ENCODE measurements at places on chromosomes 2 and 18.

DNA sequence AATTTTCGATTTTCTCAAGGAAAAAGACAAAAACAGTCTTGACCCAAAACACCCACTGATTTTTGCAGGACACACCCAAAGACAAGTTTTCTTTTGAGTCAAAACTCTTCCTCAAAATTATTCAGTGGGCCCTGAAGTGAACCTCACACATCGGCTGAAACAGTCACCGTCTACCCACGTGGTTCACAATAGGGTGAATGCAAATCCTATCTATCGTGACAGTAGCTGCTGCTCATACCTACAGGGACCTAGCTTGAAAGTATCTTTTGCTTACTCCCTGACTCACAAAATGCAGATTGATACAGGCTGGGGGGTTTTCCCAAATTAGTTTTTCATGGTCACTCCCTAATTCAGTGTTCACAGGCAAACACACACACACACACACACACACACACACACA, 10.7 kb upstream of the CD226 start:
- DNase-seq: no peak

DNA sequence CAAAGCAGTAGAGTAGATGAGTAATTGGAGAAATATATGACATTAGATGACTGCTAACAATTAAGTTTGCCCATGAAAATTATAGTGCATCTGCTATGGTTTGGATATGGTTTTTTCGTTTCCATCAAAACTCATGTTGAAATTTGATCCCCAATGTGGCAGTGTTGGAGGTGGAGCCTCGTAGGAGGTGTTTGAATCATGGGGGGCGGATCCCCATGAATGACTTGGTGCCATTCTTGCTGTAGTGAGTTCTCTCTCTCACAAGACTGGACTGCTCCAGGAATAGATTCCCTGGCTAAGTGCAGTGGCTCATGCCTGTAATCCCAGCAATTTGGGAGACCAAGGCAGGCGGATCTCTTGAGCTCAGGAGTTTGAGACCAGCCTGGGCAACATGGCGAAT, 9.7 kb upstream of the CUL3 start:
- no peak for DNase-seq

GRCh38 chr2:60488291-60488690, 65.2 kb downstream of the BCL11A start:
- no peak for DNase-seq

DNA sequence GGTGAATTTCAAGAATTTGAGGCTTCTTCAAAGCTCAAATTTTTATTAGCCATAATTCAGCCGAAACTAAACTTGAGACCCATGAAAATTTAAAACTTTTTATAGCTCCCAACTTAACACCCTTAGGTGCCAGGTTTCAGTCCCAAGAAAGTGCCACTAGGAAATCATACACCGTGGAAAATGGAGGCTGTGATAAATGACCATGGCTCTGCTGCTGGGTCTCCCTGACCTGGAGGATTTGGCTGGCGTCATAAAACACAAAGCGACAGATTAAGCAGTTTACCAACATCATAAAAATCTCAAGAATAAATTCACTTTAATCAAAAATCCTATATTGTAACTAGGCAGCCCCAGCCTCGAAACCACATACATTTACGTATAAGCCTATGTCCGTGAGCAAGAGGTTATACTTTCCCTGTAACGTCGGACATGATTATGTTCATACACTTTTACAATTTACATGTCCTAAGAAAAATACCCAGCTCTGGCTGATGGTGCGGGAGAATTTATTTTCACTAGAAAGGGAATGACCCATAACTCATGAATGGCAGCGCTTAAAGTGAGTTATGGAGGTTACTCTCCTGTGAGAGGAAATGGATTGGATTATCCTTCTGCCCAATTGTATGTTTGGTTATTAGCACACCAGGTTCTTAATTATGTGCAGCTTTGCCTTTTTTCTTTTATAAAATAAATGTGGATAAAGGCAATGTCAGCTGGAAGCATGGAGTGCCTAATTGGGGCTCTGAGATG, 329.4 kb downstream of the AGPS start:
- no peak for DNase-seq

GRCh38 chr2:232900811-232901735, 31.0 kb downstream of the SNORC start:
- no peak for DNase-seq

- peak; percentile 46 for DNase-seq
Observed at GRCh38 chr2:21317131-21317530, 193.4 kb downstream of the TDRD15 start.

DNA sequence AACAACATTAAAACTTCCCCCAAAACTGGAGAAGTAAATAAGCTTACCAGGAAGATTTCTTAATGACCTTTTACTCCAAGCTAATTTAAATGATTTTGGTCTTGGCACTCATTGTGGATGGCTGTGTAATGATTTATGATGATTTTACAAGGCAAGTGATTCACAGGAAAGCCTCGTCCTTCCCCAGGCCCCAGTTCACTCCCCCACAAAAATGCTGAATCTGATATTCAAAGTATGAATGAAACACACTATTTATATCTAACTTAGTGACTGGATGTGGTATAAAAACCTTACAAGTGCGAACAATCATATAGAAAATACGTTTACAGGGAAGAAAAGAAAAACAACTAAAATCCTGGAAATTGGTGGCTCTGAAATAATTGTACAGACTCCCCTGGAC, 49.8 kb downstream of the ZNF516 start:
- DNase-seq: no peak

GRCh38 chr2:163729636-163730273, 6.1 kb downstream of the FIGN start:
- no peak for DNase-seq

DNA sequence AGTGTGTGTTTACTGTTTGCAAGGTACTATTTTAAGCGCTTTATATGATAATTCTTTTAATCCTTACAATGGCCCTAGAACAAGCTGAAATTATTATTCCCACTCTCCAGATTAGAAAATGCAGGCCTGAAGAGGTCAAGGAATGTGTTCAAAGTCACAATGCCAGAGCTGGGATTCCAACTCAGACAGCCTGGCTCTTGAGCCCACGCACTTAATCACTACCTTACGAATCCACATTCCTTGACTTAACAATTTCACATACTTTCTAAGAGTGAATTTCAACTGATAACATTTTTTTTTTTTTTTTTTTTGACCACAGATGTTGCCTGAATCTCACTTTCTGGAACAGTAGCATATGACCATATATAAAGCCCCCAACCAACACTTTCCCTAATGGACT, 400.3 kb downstream of the NCKAP5 start:
- DNase-seq: no peak

DNA sequence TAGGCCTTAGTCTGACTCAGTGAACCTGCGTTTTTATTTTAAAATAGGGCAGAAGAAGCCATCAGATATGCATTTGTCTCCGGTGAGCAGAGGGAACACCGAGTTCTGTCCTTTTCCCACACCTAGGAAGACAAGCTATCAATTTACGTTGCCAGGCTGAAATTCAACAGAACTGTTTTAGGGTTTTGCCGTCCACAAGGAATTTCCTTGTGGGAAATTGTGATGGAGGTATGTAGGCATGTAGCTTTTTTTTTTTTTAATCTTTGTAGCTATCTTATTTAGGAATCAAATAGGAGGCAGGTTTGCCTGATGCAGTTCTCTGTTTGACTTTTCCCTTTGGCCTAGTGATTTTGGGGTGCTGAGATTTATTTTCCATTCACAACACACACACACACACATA, 62.0 kb upstream of the ASAP2 start:
- no peak for DNase-seq

DNA sequence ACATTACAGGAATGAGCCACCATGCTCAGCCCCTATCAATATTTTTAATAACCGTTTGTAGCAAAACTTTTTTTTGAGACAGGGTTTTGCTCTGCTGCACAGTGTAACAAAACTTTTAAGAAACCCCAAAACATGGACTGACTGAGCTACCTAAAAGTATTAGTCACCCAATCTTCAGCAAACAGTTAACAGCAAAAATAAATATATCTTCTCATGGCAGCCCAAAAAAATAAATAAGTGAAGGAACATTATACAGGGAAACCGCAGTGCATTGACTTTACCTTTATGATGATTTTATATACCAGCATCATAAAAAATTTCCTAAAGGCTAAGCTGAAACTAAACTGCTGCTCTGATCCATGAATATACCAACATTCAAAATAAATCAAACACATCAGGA, 424.6 kb downstream of the METTL4 start:
- DNase-seq: no peak

- no peak for DNase-seq
Observed at GRCh38 chr18:48184118-48184517, 225.1 kb downstream of the ZBTB7C start.

DNA sequence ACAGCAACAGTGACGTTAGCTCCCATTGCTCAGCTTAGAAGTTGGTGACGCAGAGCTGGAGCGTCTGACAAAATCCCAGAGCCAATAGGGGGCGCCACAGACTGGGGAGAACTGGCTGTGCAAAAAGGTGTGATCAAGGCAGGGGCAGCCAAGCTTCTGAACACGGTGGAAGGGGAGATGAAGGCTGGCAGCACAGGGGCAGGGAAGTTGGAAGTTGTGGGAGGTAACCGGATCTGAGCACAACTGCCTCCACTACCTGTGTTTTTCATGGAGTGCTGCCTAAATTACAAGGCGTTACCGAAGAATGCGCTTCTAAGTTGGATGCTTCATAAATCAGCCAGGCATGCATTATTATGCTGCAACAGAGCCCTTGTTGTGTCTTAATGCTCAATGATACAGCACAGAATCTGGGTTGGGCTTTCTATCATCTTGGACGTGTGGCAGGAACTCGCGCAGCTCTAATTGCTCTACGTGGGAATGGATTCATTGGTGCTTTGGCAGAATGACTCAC, 370.0 kb downstream of the SLC4A3 start:
- DNase-seq: no peak

DNA sequence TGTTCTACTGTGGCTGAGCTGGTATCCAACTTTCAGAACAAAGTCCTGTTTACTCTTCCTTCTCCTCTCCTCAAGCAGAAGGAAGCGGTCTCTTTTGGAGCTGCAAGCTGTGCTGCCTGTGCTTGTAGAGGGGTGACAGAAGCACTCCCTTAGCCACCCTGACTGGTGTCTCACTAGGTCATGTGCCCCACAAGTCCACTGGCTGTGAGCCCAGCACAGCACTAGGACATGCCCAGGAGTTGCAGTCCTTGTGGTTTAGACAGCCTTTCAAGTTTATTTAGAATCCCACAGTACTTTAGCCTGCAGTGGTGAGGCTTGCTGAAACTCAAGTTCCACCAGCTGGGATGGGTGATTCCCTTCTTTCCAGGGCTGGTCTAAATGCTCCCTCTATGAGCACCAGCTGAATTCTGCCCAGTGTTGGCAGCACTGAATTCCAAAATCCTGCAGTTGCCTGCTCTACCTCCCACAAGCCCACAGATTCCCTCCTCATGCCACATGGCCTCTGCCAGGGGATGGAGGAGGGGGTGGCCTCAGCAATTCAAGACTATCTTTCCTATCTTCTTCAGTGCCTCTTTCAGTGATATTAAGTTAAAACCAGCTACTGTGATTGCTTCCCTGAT, 61.2 kb downstream of the CCDC85A start:
- no peak for DNase-seq

GRCh38 chr2:64140665-64141200, 3.5 kb downstream of the PELI1 start:
- no peak for DNase-seq

DNA sequence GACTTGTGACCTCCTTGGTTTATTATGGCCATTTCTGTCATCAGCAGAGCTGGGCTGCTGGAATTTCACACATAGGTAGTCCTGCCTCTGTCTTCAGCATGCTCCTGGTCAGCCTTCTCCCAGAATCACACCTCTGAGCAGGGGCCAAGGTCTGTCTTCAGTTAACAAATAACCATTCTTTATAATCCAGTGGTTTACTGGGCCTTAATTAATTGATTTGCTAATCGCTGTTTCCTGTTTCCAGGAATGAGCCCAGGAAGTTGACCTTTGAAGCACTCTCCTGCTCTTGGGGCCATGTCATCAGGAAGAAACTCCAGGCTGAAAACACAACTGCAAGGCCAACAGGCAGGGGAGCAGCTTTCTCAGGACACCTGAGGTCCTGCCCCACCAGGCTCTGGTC, 278.5 kb downstream of the SRBD1 start:
- DNase-seq: no peak

- DNase-seq: no peak
Observed at GRCh38 chr2:161625996-161626395, 1.8 kb downstream of the SLC4A10 start.

GRCh38 chr2:219423652-219424377, 5.6 kb downstream of the DES start:
- no peak for DNase-seq

GRCh38 chr2:158894078-158894477, 74.4 kb upstream of the TANC1 start:
- no peak for DNase-seq

GRCh38 chr2:134728163-134728562, 9.4 kb upstream of the TMEM163 start:
- DNase-seq: no peak

- DNase-seq: no peak
Observed at GRCh38 chr2:189541591-189541990, 39.0 kb downstream of the SLC40A1 start.

- no peak for DNase-seq
Observed at GRCh38 chr2:191255271-191255670, 10.1 kb downstream of the MYO1B start.

GRCh38 chr2:7974936-7975335, 706.9 kb upstream of the ID2 start:
- DNase-seq: no peak

GRCh38 chr2:46657042-46657504, 177.7 kb downstream of the TMEM247 start:
- DNase-seq: no peak

DNA sequence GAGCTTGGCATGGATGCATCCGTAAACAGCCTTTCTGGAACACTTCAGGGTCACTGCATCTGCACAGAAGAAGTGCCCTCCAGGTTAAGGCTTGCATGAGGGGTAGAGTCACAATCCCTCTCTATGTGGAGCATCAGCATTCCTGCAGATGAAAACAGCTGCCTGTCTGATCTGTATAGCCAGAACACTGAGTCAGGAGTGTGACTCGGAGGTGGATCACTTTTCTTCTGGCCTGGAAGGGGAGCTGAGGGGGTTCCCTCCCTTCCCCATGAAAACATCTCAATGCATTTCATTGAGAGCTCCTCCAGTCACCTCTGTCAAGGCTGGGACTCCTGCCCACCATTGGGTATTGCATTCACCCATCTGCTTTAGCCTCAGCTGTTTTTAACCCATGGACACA, 72.5 kb upstream of the SERPINE2 start:
- no peak for DNase-seq

GRCh38 chr2:178229927-178230326, 35.6 kb downstream of the OSBPL6 start:
- DNase-seq: no peak

GRCh38 chr2:132442278-132442677, 25.7 kb downstream of the GPR39 start:
- DNase-seq: no peak

- no peak for DNase-seq
Observed at GRCh38 chr2:105804266-105804665, 59.6 kb downstream of the NCK2 start.

- no peak for DNase-seq
Observed at GRCh38 chr18:79819968-79820351, 22.2 kb downstream of the KCNG2 start.

- DNase-seq: no peak
Observed at GRCh38 chr2:212815453-212815852, 276.9 kb upstream of the ERBB4 start.

- no peak for DNase-seq
Observed at GRCh38 chr18:52409727-52410126, 69.7 kb downstream of the DCC start.

Data from activated CD8-positive, alpha-beta memory T cell treated with anti-CD3 and anti-CD28 coated beads, Interleukin-2, amount 10 ng/mL, durations not matched to agents 7 days and 5 days (primary cell).